ENCODE measurements at places on chromosomes 6 and 20.
A peak's percentile ranks its signal among the peaks of the same experiment; 100 is the strongest.

GRCh38 chr6:41683273-41683522, 44.9 kb downstream of the MDFI start:
- no peak for DNase-seq

DNA sequence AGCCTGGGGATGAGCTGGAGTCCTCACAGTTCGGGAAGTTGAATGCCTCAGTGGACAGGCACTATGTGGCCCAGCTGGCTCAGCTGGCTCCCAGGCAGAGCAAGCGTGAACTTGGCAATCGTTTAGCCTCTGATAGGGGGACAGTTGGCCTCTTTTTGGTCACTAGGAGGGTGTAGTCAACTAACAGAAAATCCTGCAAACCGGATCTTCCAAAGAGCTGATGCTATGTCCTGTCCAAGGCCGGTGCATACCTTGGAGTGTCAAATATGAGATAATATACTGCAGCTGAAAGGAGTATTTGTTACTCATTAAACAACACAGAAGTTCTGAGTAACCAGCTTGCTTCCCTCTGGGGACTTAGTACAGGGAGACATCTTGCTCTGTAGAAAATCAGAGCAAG, 126.2 kb upstream of the EXOC2 start:
- no peak for DNase-seq

DNA sequence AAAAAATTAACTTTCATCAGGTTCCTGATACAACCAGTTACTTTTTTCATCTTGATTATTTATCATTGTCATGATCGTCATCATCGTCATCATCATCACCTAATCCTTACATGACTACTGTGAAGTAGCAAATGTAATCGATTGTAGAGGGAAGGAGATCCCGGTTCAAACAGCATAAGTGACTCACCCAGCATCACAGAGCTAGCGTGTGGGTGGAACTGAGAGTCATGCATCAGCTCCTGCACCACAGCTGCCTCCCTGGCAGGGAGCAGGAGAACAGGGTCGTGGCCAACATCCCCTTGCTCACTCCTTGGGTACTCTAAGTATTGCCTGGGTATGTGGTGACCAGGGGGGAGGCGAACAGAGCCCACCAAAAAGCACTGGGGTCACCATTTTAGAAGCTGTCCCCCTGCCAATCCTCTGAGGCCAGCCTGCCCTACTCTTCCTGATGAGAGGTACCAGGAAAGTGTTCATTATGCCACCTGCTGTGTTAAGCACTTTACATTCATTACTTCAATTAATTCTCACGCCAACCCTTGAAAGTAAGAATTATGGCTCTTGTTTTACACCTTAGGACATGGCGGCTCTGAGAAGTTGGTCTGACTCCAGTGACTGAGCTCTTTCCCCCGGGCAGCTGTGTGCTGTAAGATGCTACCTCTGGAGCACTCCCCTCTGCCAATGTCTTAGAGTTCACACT, 425.2 kb downstream of the CD83 start:
- DNase-seq: no peak

GRCh38 chr6:25601800-25602673, 50.0 kb upstream of the SCGN start:
- DNase-seq: no peak

- DNase-seq: no peak
Measured at GRCh38 chr20:59013959-59014608, 5.1 kb upstream of the TUBB1 start.

DNA sequence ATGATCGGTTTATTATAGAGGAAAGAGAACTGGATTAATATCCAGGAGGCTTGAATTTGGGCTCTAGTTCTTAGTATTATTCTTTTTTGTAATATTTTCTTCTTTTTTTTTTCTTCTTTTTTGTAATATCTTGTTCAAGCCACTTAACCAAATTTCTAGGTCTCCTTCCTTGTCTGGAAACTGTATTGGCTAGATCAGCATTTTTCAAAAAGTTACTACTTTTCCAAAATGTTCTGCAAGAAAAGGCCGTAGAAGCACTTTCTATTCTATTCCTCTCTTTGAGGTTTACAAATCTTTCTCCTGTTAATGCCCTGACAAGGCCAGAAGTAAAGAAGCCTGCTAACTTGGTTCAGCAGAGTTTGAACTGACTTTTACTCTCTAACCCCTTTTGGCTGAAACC, 12.0 kb downstream of the BMP6 start:
- DNase-seq: no peak

DNA sequence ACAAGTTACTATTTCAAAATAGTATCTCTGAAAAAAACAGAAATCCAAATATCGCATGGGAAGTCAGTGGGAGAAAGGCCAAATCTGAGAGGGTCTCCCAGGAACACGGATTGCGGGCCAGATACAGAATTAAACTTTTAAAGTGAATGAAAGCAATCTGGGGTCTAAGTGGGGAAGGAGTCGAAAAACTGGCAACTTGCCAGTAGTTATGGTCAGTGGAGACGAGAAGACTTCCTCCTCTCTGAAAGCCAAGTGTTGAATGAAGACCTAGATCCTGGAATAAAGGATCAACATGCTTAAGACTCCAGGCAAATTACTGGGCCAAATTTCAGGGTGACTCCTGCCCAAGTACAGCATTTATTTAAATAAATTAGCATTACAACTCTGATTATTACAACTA, 123.6 kb downstream of the BFSP1 start:
- DNase-seq: no peak

- no peak for DNase-seq
Measured at GRCh38 chr20:33653218-33653899, 8.8 kb upstream of the C20orf144 start.

DNA sequence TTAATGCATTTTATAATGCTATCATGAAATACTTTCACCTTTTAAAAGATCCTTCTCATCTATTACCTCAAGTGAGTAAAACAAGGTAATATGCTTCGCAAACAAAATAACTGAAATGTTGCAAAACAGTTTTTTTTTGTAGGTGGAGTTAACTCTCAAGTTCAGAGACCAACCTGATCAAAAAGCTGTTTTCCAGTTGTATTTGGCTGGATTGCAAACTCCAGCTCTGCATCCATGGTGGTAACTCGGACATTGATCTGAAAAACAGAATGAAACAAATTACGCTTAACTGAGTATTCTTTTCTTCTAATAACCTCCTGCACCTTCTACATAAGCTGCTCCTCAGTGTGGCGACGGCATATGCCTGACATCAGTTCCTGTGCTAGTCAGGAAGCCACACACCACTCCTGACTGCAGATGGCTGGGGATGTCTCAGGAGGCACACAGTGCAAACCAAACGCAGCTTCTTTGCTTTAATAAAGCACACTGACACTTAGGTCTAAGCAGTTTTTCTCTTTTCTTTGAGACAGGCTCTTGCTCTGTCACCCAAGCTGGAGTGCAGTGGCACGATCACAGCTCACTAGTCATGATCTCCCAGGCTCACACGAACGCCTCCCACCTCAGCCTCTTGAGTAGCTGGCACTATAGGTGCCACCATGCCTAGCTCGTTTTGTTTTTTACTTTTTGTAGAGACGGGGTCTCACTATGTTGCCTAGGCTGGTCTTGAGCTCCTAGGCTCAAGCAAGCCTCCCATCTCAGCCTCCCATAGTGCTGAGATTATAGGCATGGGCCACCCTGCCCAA, 29.9 kb downstream of the EZR start:
- DNase-seq: no peak

- peak; percentile 18 for DNase-seq
Measured at GRCh38 chr6:2245877-2246863, 765 bp upstream of the GMDS start.

- DNase-seq: no peak
Measured at GRCh38 chr20:2138396-2138795, 36.8 kb downstream of the STK35 start.

GRCh38 chr6:115441651-115442050, 619.0 kb downstream of the FRK start:
- DNase-seq: no peak

DNA sequence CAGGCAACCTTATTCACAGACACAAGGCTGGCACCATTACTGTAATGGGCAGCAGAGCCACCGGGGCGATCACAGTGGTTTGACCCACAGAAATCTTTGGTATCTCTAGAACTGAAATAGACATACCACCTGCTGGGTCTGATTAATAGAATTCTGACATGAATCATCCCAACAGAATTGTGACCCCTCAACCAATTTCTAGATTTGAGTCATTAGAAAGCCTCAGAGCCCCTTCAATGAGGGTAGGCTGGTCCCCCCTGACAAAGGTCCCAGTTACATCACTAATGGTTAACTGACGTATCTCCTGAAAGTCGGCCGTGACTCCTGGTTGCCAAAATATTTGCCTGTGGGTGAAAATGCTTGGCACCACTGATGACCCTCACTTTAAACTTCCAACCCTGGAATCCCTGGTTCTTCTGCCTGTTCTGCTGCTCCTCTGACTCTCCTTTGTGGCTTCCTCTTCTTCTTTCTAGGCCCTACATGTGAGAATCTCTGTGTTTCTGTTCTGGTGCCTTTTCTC, 124.9 kb upstream of the ARID1B start:
- no peak for DNase-seq

- no peak for DNase-seq
Measured at GRCh38 chr6:50716899-50717509, 3.7 kb downstream of the TFAP2D start.

GRCh38 chr6:44035621-44036020, 91.6 kb downstream of the MRPL14 start:
- no peak for DNase-seq

- DNase-seq: no peak
Measured at GRCh38 chr20:13690943-13691342, 52.2 kb upstream of the TASP1 start.

DNA sequence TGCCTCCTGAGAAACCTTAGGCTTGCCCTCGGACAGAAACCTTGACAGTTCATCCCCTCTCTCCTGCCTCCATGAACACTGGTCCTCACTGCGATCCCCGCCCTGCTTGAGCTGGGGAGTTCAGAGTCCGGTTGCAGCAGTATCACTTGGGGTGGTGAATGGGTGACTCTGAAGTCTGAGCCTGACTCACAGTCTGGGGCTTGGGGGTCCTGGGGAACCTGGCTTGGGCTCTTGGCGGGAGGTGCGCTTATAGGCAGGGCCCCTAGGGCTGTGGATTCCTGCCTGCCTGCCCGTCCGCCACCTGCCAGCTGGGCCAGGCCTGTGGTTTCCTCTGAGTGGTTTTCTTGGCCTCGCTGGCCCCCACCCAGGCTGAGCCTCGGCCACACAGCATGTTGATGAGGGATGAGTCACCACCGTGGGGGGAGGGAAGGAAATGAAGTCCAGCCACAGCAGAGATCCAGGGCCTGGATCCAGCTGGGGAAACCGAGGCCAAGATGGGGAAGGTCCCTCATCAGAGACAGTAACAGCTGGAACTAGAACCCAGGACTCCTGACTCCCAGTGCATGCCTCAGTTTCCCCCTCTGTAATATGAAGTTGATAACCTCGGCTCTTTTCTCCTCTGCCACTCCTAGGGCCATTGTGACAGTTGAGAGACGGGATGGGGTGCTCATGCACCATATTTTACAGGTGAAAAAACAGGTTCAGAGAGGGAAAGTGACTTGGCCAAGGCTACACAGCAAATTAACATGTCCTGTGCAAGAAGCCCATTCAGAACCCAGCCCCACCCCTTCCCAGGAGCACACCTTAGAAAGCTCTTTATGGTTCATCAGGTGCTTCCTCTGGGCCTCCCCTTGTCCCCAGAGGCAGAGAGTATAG, 9.2 kb downstream of the FOXS1 start:
- peak; percentile 91 for DNase-seq

- no peak for DNase-seq
Measured at GRCh38 chr6:16236009-16236501, 2.3 kb upstream of the GMPR start.

DNA sequence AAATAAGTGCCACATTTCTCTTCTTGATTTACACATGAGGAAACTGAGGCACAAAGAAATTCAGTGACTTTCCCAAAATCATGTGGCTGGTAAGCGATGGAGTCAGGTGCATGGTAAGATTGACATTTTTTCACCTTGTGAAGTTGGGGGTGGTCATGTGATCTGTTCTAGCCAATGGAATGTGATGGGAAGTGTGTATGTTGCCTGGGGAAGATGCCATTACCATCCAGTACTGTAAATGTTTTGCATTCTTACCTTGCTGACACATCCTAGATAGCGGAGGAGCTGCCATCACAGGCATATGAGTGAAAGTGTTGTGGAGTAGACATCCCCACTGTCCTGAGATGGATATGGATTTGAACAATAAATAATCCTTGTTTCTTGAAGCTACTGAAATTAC, 499.6 kb upstream of the SULF2 start:
- DNase-seq: no peak

GRCh38 chr6:31403283-31404060, at the start of gene MICA:
TSS of gene MICA (plus strand) at chr6:31403595. CDS start at chr6:31403633, 38 bp downstream.
- peak; percentile 84 for DNase-seq

- no peak for DNase-seq
Measured at GRCh38 chr20:25145131-25145530, 50.4 kb upstream of the ENTPD6 start.

DNA sequence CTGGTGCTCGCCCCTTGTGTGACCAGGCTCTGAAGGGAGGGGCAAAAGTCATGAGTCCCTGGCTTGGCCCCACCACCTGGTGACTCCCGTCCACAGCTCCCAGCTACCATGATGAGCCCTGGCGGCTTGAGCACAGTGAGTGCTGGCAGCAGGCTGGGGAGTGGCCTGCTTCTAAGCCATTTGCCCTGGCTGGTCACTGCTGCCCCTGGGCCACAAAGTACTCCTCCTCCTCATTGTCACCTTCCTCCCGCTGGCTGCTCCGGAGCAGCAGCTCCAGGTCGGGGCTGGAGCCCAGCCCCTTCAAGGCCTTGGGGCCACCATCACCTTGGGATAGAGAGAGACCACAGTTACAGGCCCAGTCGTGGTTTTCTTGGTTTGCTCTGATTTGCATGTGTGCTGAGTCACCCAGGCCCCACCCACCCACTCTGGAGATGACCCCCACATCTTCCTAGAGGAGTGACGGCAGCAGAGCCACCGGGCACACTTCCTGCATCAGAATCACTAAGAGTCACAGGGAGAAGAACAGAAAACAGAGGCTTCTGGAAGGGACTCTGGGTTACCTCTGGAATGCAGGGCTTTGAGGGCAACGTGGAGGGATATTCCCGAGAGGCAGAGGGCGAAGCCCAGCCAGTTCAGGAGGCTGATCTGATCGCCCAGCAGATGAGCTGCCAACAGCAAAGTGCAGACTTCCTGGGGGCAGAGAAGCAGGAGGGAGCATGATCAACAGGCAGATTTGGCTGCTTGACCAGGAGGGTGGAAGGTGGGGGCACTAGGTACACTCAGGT, 42.1 kb upstream of the CDH22 start:
- DNase-seq: no peak

DNA sequence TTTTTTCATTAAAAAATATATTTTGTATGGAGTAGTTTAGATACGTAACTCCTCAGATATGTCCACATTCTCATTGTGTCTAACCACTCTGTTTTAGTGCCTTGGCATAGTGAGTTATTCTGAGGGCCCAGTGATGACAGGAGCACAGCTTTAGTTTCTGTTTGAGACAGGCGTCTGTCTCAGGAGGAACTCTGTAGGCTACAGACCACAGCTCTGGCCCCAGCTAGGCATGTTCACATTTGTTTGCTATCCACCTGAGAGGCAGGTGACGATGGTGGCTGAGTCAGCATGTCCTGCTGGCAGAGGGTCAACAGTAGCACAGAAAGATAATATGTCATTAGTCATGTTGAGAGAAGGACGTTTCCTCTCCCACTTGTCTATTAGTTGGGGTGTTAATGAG, 16.3 kb downstream of the LRRC1 start:
- no peak for DNase-seq

- no peak for DNase-seq
Measured at GRCh38 chr6:112909781-112910180, 562.7 kb downstream of the RFPL4B start.

GRCh38 chr6:23524548-23524947, 601.5 kb upstream of the NRSN1 start:
- DNase-seq: no peak
